ENCODE measurements at places on chromosomes 12 and 14.

DNA sequence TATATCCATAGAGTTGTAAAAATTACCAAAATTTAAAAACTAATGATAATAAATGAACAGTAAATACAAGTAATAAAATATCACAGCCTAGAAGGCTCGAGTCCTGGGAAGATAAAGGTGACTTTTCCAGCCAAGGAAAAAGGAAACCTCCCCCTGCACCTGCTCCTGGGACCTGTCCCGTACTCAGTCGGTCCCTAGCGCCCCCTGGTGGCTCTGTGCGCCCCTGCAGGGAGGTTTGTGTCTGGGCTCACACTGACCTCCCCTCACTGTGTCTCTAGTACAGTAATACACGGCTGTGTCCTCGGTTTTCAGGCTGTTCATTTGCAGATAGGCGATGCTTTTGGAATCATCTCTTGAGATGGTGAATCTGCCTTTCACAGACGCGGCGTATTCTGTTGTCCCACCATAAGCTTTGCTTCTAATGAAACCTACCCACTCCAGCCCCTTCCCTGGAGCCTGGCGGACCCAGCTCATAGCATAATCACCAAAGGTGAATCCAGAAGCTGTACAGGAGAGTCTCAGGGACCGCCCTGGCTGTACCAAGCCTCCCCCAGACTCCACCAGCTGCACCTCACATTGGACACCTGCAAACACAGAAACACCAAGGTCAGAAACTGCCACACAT is 1030.4 kb downstream of the TMEM121 start:
- DNase-seq = peak; percentile 14

GRCh38 chr12:87866578-87867292 is 162.5 kb downstream of the C12orf50 start:
- no peak for DNase-seq

GRCh38 chr12:62977418-62977817 is 42.5 kb upstream of the PPM1H start:
- no peak for DNase-seq

DNA sequence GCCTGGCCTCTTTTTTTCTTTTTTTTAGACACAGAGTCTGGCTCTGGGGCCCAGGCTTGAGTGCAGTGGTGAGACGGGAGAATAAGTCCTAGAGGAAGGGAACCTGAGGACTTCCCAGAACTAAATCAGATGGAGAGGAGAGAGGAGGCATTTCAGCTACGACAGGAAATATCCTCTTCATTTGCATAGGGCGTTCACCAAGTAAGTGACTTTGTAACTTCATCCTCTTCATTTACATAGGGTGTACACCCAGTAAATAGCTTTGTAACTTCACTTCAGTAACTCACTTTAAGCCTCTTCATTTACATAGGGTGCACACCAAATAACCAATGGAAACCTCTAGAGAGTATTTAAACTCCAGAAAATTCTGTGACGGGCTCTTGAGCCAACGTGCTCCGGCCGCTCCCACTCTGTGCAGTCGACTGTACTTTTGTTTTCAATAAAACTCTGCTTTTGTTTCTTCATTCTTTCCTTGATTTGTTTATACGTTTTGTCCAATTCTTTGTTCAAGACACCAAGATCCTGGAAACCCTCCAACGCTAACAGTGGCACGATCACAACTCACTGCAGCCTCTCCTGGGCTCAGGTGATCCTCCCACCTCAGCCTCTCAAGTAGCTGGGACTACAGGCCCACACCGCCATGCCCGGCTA is 21.4 kb upstream of the ANKRD9 start:
- DNase-seq = no peak

DNA sequence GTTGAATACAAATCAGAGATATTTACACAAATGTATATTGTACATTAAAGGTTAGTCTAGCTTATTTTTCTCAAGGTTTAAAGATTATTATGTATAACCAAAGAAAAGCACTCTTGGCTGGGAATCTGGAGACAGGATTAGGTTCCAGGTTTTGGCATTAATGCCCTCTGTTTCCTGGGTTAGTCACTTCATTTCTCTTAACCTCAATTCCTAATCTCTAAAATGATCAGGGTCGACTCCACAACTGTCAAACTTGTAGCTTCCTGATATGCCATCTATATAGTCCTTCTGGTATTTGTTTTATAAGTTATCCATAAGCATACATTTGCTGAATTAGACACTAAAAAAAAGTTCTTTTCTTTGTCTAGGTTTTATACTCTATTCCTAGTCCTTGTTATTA is 2.6 kb downstream of the ITPR2 start:
- DNase-seq = no peak

- DNase-seq = no peak
Measured at GRCh38 chr14:96699666-96700065, 97.5 kb upstream of the VRK1 start.

- DNase-seq = no peak
Measured at GRCh38 chr14:93748208-93749075, 39.8 kb downstream of the PRIMA1 start.

DNA sequence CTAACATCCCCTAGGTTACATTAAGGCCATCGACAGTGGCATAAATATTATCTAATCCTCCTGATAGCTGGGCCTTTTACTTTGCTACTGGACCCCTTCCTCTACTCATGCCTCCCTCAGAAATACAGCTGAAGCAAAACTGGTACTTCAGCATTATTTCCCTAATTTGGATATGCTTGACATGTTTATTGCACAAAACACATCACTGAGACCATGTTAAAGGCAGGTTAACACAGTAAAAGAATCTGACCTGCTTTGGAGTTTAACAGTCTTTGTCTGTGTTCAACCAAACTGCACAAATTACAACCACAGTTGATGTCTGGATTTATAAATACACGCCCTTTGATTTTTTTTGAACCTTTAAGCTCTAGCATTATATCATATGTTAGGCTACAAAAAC is 156.6 kb downstream of the FOXA1 start:
- no peak for DNase-seq

- peak; percentile 57 for DNase-seq
Measured at GRCh38 chr12:58841058-58841798, 79.1 kb downstream of the LRIG3 start.

GRCh38 chr14:34020014-34020413 is 69.1 kb upstream of the EGLN3 start:
- DNase-seq = no peak

DNA sequence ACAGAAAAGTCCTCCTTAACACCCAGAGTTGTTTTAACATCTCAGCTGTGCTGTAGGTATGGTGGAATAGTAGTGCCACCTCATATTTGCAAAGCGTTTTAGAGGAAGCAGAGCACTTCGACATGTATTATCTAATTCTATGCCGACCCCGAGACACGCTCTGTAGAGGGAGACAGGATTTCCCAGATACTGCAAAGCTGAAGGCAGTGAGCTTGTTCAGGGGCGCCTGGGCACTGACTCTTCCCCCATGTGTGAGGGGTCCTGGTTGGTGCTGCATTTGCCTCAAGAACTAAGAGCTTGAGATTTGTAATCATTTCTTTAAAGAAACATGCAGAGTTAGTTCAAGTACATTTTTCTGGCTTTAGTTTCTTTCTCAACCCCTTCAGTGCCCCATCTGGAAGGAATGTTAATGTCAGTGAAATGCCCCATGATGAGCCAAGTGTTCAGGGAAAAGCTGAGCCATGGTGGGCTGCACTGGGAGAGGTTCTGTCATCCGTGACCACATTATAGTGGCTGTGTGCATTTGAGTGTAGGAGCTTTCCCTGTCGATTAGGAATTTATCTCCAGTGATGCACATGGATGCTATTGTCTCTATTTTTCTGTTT is 66.3 kb downstream of the MBIP start:
- DNase-seq = no peak

DNA sequence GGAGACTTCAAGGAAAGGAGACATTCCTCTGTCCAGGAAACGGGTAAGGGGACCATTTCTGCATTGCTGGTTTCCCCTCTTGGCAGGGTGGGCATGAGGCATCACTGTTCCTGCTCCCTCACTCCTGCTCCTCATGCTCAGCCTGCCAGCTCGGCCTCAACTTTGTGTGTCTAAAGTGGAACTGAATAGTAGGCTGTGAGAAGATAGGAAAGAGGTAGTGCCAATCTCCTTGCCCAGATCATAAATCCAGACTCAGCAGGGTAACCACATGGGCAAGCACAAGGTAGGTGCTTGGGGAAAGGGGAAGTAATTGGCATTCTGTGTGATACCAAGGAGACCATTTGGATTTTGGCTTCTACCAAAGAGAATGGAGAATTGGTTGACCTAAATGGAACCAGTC is 2.6 kb downstream of the LTB4R start:
- DNase-seq = no peak

DNA sequence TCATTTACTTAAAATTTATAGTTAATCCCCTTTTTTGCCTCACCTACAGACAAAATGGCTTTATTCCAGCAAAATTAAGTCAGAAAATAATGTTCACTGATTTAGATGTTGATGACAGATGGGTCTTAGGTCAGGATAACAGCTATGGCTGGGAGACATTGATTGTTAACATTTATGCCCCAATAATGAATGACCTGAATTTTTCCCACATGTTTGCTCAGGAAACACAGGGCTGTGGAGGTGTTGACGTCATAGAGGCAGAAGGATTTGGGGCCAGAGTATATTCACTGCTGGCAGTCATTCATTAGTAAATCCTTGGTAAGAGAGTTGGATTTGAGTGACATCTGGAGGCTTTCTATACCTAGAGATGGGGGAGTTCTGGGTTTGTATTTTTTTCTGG is 121.3 kb downstream of the PDE3A start:
- DNase-seq = no peak

GRCh38 chr12:111741235-111741812 is 25.4 kb upstream of the ALDH2 start:
- no peak for DNase-seq

DNA sequence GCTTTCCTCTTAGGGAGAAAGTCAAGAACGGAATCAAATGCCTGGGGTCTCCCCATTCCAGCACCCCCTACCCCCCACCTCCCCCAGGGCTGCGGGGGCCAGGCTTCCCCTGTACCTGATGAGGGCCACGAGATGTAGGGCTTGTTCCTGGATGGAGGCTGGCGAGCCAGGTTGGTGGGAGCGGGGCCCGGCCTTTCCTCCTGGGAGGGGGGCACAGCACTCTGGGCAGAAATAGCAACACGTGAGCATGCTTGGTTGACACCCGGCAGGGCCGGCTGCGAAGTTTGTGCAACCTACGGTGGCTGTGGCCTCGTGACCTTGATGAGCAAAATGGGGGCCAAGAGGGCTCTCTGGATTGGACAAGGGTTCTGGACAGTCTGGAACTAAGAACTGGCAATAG is 15.7 kb downstream of the AMN start:
- DNase-seq = no peak

GRCh38 chr12:3947781-3948180 is 74.6 kb upstream of the PARP11 start:
- DNase-seq = no peak
